ENCODE measurements at places on chromosomes 1 and 21.
A peak's percentile ranks its signal among the peaks of the same experiment; 100 is the strongest.

DNA sequence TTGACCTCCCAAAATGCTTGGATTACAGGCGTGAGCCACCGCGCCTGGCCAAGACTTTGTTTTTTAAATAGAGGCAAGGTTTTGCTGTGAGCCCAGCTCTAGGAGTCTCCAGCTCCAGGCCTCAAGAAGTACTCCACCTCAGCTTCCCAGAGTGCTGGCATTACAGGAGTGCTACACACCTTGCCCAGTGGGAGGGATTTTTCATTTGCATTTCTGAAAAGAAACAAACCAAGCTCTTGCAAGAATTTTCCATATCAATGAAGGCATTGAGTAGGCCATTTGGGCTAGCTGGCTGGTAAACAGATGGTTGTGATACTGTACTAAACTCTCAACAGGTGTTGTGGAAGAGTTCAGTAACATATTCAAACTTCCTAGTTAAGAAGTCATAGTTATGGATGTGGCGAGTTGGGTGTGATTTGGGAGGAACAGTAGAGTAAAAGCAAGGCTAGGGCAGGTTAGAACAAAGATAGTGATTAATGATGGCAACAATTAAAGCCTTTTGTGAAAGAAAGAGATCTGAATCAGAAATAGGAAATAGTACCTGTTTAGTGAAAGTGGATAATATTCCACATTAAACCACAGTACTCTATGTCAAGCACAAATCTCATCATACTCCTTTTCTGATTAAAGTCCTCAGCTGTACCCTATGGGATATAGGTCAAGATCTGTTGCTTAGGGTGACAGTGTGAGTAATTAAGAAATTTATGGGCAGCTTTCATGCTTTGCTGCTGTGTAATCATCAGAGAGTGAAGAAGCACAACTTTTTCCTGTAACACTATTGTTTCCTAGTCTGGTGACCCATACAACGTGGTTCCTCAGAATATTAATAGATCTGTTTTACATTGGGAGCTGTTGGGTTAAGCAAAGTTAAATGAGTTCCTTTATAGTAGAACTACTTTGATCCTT lies 10.7 kb downstream of the AKIRIN1 start:
- H3K27me3 ChIP-seq: no peaks in the 10 kb centered on the region
- H3K27ac ChIP-seq: peak overlapping the region; percentile 94
- H3K4me1 ChIP-seq: peaks cover 59% of the 10 kb centered on the region
- no peak for DNase-seq

- H3K4me3 ChIP-seq: peak overlapping the region; percentile 7
- H3K36me3 ChIP-seq: peaks cover 27% of the 10 kb centered on the region
- H3K4me1 ChIP-seq: peaks cover 42% of the 10 kb centered on the region
- H3K27me3 ChIP-seq: no peaks in the 10 kb centered on the region
- H3K27ac ChIP-seq: peak overlapping the region; percentile 20
Observed at GRCh38 chr1:231036416-231036815, 3.6 kb downstream of the FAM89A start.

DNA sequence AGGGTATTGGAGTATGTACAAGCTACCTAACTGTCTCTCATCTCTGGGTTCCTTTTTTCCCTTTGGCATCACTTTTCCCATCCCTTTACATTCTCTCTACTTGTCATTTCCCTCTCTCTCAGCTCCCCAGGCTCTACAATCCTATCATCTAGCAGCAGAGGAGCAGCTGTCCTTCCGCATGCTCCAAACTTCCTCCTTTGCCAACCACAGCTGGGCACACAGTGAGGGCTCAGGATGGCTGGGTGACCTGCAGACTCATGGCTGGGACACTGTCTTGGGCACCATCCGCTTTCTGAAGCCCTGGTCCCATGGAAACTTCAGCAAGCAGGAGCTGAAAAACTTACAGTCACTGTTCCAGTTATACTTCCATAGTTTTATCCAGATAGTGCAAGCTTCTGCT lies 561 bp downstream of the CD1E start:
- H3K36me3 ChIP-seq: no peaks in the 10 kb centered on the region
- no peak for DNase-seq
- H3K4me3 ChIP-seq: no peak overlapping the region
- peaks cover 37% of the 10 kb centered on the region for H3K27me3 ChIP-seq
- H3K27ac ChIP-seq: no peak overlapping the region

GRCh38 chr1:46039571-46040052 lies 92.8 kb downstream of the PIK3R3 start:
- H3K36me3 ChIP-seq: no peaks in the 10 kb centered on the region
- H3K4me1 ChIP-seq: no peaks in the 10 kb centered on the region
- no peaks in the 10 kb centered on the region for H3K27me3 ChIP-seq

GRCh38 chr1:205582046-205582445 lies 49.8 kb downstream of the ELK4 start:
- no peaks in the 10 kb centered on the region for H3K36me3 ChIP-seq
- H3K27me3 ChIP-seq: peaks cover 10% of the 10 kb centered on the region
- peak overlapping the region; percentile 40 for H3K27ac ChIP-seq
- H3K4me3 ChIP-seq: no peak overlapping the region

- DNase-seq: no peak
- H3K4me3 ChIP-seq: no peak overlapping the region
- no peak overlapping the region for H3K27ac ChIP-seq
- H3K4me1 ChIP-seq: no peaks in the 10 kb centered on the region
- H3K36me3 ChIP-seq: no peaks in the 10 kb centered on the region
Observed at GRCh38 chr1:11444907-11445306, 34.0 kb upstream of the DISP3 start.

DNA sequence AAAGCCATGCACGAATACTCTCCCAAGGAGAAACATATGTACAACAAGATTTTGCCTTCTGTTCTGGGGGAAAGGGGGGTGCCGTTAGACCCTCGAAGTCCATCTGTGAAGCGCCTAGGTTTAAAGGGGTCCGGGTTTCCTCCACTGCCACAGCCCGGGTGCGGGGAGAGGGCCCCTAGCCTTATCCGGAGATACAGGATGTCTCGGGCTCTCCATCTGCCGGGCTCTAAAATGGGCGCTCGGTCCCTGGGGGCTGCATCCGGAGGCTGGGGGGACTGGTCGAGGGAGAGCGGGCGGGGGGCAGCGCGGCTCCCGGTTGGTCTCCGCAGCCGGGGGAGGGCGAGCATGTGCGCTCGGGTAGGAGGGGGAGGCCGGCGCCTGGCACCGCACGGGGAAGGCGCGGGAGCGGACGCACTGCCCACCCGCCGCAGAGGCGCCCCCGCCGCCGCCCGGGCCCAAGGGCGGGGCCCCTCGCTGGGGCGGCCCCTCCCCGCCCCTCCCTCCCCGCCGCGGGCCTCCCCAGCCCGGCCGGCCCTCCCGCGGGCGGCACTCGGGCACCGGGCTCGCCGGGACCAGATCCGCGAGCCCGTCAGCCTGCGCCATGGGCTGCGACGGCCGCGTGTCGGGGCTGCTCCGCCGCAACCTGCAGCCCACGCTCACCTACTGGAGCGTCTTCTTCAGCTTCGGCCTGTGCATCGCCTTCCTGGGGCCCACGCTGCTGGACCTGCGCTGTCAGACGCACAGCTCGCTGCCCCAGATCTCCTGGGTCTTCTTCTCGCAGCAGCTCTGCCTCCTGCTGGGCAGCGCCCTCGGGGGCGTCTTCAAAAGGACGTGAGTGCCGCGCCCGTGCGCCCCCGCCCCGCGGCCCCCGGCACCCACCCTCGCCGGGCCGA lies 63.1 kb downstream of the ELK4 start:
- DNase-seq: no peak
- peaks cover 3% of the 10 kb centered on the region for H3K4me1 ChIP-seq
- no peaks in the 10 kb centered on the region for H3K36me3 ChIP-seq
- peaks cover 72% of the 10 kb centered on the region for H3K27me3 ChIP-seq

DNA sequence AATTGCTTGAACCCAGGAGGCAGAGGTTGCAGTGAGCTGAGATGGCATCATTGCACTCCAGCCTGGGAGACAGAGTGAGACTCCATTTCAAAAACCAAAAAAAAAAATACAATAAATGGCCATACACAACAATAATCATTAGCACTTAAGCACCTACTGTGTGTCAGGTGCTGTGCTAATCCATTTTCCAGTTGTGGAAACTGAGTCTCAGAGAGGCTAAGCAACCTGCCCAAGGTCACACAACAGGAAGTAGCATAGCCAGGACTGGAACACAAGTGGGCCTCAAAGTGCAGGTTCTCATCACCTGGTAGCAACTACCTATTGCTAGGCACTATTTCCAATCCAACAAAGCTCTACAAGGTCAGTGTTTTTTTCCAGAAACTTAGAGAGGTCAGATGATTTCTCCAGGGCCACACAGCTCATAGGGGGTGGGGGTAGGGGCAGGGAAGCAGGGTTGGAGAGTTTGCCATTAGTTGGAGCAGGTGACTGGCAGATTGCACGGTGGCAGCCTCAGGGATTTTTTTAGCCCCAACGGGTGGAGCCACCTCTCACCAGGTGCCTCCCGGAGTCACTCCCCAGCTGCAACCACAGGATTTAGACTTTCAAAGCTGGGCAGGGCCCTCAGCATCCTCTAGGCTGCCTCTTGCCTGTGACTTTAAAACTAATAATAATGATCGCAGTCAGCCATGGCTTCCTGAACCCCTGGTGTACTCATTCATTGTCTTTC lies 52.5 kb upstream of the ID3 start:
- peaks cover 74% of the 10 kb centered on the region for H3K4me1 ChIP-seq
- DNase-seq: no peak
- H3K27me3 ChIP-seq: no peaks in the 10 kb centered on the region

- no peaks in the 10 kb centered on the region for H3K36me3 ChIP-seq
- H3K4me1 ChIP-seq: no peaks in the 10 kb centered on the region
- H3K4me3 ChIP-seq: no peak overlapping the region
- peaks cover 26% of the 10 kb centered on the region for H3K27me3 ChIP-seq
- no peak overlapping the region for H3K27ac ChIP-seq
Observed at GRCh38 chr1:52002038-52002917, 11.8 kb upstream of the RAB3B start.

DNA sequence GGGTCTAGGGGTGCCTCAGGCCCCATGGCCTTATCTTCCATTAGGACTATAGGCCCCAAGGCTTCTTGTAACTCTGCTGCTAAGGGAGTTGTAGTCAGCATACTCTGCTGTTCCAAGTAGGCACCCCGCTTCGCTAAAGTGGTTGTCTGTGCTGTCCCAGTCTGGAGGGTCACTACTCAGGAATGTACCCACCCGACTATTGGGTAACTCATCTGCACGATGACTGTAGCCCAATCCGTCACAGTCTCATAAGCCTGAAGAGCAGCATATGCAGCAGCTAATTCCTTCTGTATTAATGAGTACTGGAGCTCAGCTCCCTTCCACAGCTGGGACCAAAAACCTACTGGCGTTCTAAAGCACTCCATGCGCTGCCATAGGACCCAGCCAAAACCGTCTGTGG lies 111.0 kb downstream of the GDAP2 start:
- H3K27me3 ChIP-seq: peaks cover 3% of the 10 kb centered on the region
- no peaks in the 10 kb centered on the region for H3K36me3 ChIP-seq
- no peak overlapping the region for H3K27ac ChIP-seq

GRCh38 chr1:5718831-5719632 lies 273.2 kb downstream of the NPHP4 start:
- no peaks in the 10 kb centered on the region for H3K36me3 ChIP-seq
- H3K4me3 ChIP-seq: no peak overlapping the region
- peaks cover 23% of the 10 kb centered on the region for H3K27me3 ChIP-seq
- no peak for DNase-seq
- H3K27ac ChIP-seq: no peak overlapping the region

DNA sequence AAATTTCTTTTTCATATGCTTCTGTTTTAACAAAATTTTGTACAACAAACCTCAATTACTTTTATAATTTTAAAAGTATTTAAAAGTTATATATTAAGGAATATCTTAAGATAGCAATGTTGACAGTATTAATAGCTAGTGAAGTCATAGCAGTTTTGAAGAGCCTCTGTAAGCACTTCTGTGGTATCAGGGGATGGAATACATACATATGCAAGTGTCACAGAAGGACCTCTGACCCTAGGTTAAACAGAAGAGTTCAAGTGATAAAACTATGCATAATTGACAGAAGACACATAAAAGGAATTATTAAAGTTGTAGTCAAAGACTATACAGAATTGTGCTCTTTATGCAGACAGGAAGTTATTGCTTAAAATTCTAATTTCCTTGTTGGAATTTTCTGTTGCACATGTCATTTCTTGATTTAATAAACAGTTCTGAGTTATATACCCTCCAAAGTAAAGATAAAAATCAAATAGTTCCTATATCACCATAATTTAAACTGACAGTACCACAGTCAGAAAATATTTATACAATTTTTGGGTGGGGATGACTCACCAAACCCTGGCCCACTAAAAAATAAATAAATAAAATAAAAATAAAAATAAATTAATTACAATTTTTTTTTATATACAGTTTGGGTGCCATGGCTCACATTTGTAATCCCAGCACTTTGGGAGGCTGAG lies 27.1 kb downstream of the IPP start:
- no peaks in the 10 kb centered on the region for H3K4me1 ChIP-seq
- H3K27ac ChIP-seq: no peak overlapping the region
- H3K36me3 ChIP-seq: peaks cover 10% of the 10 kb centered on the region
- H3K4me3 ChIP-seq: no peak overlapping the region
- H3K27me3 ChIP-seq: no peaks in the 10 kb centered on the region
- DNase-seq: no peak

- H3K4me1 ChIP-seq: no peaks in the 10 kb centered on the region
- H3K27me3 ChIP-seq: no peaks in the 10 kb centered on the region
- H3K27ac ChIP-seq: no peak overlapping the region
- H3K4me3 ChIP-seq: no peak overlapping the region
- no peaks in the 10 kb centered on the region for H3K36me3 ChIP-seq
- no peak for DNase-seq
Observed at GRCh38 chr1:187203257-187203656, 374.5 kb downstream of the PLA2G4A start.
